ENCODE measurements at places on chromosomes 11 and 22.

- DNase-seq: no peak
Measured at GRCh38 chr11:19869466-19869865, 156.8 kb downstream of the NAV2 start.

GRCh38 chr11:100769165-100769564 lies 82.1 kb downstream of the ARHGAP42 start:
- no peak for DNase-seq

GRCh38 chr11:20362481-20362880 lies 1.0 kb upstream of the HTATIP2 start:
- no peak for DNase-seq

DNA sequence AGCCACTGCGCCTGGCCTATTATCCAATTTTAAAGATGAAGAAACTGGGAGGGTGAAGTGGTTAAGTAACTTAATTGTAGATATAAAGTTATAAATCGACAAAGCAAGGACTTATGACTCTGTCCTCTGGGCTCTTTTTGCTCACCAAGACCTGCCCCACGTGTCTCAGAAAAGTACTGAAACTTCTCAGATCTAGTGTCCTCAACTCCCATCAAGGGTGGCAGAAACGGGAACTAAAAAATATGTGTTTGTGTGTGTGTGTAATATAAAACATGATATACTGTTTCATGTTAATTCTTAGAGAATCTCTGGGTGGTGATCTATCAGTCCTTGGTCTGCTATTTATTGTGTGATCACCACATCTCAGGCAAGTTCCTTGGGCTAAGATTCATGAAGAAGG lies 104.9 kb downstream of the GAB2 start:
- no peak for DNase-seq

DNA sequence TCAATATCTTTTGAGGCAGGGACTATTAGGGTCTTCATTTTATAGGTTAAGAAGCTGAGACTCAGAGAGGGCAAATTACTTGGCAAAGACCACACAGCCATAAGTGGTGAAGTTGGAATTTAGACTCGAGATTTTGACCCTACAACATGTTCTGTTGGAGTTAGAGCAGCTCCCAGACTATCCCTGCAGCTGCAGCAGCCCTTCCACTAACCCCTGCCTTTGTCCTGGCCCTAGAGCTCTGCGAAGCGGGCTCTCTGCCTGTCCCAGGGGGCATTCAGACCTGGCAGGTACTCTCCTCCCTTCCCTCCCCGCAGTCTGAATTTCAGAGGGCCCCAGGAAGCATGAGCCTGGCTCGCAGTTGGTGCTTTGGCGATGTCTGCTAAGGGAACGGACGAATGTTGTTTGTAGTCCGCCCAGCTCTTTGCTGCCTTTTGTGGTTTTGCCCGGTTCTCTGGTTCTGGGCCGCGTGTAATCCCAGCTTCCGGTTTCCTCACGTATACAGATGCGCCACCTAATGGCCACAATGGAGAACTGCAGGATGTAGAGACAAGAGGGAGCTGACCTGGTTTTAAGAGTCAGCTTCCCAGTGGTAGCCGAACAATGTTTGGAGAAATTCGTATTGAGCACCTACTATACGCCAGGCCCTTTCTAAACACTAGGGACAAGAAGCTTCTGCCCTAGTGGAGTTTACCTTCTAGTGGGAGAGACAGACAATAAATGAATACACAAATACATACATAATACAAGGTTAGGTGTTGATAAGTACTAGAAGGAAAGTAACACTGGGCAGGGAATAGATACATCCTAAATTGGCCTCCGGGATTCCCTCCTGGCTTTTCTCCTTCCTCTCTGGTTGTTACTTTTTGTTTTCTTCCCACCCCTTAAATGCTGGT lies 125.2 kb downstream of the ST3GAL4 start:
- DNase-seq: peak; percentile 75

- DNase-seq: no peak
Measured at GRCh38 chr11:92845805-92846204, 123.6 kb upstream of the MTNR1B start.

DNA sequence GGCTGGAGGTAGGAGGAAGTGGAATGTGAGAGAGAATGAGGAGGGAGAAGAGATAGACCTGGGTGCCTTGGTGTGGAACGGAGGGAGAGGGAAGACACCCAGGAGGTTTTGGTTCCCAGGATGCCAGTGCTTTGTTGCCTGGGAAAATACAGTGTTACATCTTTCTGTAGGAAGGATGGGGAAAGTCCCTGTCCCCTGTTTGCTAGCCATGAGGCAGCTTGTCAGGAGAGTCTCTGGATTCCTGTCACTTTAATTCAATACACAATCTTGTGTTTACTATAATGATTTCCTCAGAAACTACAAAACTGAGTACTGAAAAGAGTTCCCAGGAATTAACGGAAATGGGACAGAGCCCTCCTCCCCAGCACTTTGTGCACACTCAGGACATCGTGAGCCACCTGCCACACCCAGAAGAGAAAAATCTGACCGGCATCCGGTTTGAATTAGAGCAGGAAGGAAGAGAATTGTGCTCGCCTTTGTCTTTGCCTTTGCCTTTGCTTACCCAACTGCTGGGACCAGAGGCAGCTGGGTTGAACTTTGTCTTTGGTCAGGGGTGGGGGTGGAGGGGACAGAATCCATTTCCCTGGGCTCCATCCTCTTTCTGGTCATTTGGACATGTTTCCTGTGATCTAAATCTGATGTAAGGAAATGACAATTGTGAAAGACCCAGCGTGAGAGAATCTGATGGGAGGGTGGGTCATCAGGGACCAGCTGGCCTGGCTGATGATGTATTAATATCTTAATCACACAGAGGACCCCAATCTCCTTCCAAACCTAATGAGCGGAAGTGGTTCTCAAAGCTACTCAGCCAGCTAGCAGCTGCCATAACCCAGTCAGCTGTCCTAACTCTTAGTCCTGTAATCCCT lies 1.3 kb upstream of the LIMK2 start:
- DNase-seq: peak; percentile 83

DNA sequence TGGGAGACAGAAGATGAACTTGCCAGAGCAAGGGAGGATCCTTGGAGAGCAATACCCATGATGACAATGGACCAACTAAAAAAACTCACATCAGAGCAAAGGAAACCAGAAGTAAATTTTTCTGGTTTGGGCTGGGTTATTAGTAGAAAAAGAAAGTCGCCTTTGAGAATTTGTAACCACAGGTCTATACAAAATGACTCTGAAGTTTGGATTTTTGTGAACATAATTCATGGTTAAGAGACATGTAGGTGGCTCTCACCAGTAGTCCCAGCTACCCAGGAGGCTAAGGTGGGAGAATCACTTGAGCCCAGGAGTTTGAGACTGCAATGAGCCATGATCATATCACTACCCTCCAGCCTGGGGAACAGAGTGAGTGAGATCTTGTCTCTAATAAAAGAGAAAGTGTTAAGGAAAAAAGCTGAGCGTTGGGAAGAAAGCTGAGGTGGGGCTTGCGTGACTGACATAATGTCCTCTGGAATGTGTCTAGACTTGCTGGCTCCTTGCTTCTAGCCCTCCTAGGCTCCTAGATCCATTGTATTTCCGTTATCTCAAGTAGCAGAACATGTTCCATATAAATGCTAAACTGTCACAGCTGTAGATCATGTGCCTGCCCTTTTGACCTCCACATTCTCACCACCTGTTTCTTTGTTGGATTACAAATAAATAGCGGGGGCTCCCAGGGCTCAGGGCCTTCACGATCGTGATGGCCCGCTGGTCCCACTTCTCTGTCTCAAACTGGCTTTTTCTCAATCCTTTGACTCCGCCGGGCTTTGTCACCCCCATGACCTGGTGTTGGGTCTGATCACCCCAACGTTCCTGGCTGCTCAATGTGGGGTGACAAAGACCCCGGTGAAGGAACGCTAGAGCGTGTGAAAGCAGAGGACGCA lies 56.2 kb upstream of the SC5D start:
- DNase-seq: no peak

GRCh38 chr11:130042093-130042591 lies 27.6 kb upstream of the APLP2 start:
- DNase-seq: peak; percentile 52

DNA sequence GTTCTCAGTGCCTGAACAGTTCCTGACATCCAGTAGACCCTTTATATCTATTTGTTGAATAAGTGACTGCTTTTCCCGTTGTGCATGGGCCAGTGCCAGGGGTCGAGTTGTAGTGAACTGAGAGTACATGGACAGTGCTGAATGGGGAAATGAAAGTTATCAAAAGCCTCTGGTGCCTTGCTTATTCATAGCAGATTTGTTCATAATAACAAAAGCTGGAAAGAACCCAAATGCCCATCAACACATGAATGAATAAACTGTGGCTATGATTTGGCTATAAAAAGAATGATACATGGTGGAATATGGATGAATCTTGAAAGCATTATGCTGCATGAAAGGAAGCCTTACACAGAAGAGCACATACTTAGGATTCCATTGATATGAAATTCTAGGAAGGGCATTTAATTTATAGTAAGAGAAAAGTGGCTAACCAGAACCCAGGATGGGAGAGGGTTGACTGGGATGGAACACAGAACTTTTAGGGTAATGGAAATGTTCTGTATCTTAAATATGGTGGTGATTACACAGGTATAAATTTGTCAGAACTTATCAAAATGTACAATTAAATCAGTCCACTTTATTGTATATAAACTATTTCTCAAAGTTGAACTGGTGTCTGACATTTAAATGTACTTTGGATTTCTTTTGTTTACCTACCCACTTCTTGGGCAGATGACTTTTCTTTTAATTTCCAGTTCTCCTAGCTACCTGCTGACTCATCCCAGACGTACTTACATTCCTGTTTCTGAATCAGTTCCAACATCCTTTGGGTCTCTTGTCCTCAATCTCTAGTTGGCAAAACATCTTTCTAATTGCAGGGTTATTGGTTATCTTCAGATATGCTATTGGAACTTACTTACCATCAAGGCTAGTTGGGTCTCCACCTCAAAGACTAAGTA lies 42.8 kb downstream of the PACS1 start:
- peak; percentile 46 for DNase-seq

GRCh38 chr22:17976121-17976520 lies 48.2 kb downstream of the MICAL3 start:
- DNase-seq: no peak

DNA sequence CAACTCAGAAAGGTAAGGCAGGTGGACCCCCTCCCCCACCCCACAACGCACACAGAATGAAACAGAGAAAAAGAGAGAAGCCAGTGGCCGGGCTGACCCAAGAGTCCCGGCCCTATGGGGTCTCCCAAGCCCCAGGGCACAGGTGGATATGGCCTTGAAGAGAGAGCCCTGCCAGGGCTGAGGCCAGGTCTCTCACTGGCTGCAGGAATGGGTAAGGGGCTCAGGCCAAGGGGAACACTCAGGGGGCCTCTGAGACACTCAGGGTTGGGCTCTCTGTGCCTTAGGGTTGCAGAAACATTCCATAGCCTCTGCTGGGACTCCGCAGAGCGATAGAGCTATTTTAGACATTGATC lies 98.0 kb downstream of the PDE2A start:
- DNase-seq: no peak

- peak; percentile 15 for DNase-seq
Measured at GRCh38 chr11:67504005-67504949, 886 bp downstream of the PITPNM1 start.

GRCh38 chr11:103228807-103229206 lies 119.6 kb downstream of the DYNC2H1 start:
- DNase-seq: no peak

- no peak for DNase-seq
Measured at GRCh38 chr22:42811459-42811858, 45.6 kb downstream of the ARFGAP3 start.

DNA sequence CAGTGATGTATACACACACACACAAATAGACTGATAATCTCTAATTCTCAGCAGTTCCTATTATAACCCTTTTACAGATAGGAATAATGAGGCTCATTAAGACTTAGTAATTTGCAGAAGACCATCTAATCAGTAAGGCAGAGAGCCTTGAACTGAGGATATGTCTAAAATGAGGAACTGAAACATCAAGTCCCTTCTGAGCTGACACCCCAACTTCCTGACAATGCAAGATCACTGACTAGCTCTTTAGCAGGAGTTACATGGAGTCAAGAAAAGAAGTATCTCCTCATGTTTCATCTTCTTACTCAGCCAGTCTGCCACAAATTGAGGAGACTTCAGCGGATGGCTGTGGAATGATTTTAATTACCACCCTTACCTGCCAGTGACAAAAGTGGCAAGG lies 193.0 kb downstream of the MSANTD4 start:
- no peak for DNase-seq

- DNase-seq: no peak
Measured at GRCh38 chr11:8766988-8767374, 84.4 kb downstream of the RPL27A start.

GRCh38 chr11:68956547-68957254 lies 24.1 kb downstream of the MRGPRD start:
- DNase-seq: no peak

- no peak for DNase-seq
Measured at GRCh38 chr11:68016904-68017817, 7.0 kb downstream of the ALDH3B1 start.

DNA sequence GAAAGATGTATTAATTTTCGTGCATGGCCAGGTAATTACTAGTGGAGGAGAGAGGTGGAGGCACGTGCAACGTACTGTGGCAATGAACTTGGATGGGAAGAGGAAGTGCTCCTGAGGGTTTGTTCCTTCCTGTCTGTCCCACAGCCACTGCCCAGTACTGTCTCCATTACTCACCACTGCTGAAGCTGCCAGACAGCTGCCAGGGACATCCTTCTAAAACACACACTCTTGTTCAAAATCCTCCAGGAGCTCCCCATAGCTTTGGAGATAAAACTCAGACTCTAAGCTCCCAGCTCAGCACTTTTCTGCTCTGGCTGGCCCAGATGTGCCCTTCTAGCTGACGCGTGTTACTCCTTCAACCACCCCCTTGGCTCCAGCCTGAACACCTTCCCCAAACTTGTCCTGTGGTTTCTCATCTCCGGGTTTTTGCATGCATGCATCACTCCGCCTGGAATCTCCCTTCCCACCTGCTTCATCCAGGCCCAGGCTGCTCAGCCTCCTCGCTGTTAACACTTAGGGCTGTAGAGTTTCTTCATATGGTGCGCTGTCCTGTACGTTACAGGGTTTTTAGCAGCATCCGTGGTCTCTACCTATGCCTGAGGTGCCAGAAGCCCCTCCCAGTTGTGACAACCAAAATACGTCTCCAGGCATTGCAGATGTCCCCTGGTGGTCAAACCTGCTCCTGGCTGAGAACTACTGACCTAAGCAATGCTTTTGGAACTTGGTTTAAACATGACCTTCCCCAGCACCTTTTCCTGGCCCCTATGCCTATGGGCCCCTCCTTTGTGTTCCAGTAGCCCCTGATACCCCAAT lies 69.5 kb downstream of the C11orf91 start:
- DNase-seq: no peak

- no peak for DNase-seq
Measured at GRCh38 chr11:18958221-18958910, 19.2 kb upstream of the MRGPRX1 start.

- no peak for DNase-seq
Measured at GRCh38 chr22:41479671-41480396, 10.9 kb downstream of the ACO2 start.
